Activated naive CD4-positive, alpha-beta T cell treated with anti-CD3 and anti-CD28 coated beads, Interleukin-2, amount 10 ng/mL, durations not matched to agents 5 hours and 36 hours (primary cell): ENCODE measurements at places on chromosomes 16 and 17. TPM values are rescaled to one million over a fixed set of nuclear protein-coding genes. Genes with fewer than 3 reads are reported as not detected.

The ZNF469 gene
- 0.35 TPM for total RNA-seq

The CMTM2 gene
- total RNA-seq: 0.45 TPM

The MFSD6L gene
- 0.60 TPM for total RNA-seq

The SEZ6 gene
- total RNA-seq: not detected

The ZG16B gene
- total RNA-seq: 1.6 TPM

The KRT12 gene
- total RNA-seq: not detected

The KRTAP4-7 gene
- not detected for total RNA-seq

The ITGA2B gene
- total RNA-seq: 0.40 TPM

The UBE2G1 gene
- total RNA-seq: 58.6 TPM

The TPSD1 gene
- total RNA-seq: not detected

The HSD17B1 gene
- 0.51 TPM for total RNA-seq

The MYH3 gene
- 3.8 TPM for total RNA-seq
